ENCODE measurements at places on chromosomes 12 and 14. TPM values are rescaled to one million over a fixed set of nuclear protein-coding genes. Genes with fewer than 3 reads are reported as not detected.

SLC39A2 gene
- polyA plus RNA-seq = 0.94 TPM

DNA sequence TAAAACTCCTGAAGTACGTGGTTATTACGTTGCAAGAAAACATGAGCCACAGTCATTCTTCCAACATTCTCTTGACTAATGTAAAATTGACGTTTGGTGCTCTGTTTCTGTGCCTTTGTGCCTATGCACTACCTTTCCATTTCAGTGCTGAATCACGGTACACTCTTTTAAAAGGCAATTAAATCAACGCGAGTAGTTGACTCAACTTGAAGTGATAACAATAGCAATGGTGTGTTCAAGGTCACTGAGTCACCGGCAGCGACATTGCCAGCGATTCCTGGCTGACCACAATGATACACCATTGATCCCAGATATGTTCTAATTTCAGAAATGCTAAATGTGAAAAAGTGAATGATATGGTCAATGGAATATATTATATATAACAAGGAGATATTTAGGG, 17.8 kb downstream of the AK7 start:
- no peak overlapping the region for H3K27ac ChIP-seq
- no peak for DNase-seq
- H3K4me3 ChIP-seq = no peak overlapping the region
- no peaks in the 10 kb centered on the region for H3K4me1 ChIP-seq
- H3K36me3 ChIP-seq = no peaks in the 10 kb centered on the region
- no peaks in the 10 kb centered on the region for H3K27me3 ChIP-seq

DNA sequence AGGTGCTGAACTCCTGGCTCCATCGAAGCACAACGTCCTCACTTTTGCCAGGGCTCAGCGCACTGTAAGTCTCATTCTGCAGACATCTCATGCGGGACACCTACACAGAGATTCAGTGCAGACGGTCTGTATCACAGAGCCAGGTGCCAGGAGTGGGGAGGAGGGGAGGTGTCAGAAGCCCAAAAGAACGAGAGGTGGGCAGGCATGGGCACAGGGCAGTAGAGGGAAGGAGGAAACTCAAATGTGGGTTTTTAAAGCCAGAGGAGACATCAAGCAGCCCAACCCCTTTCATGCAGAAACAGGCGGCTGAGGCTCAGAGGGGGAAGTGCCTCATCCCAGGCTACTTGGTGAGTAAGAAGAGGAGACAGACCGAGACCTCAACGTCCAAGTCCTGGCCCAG, 2.5 kb upstream of the LPAR5 start:
- H3K4me1 ChIP-seq = peaks cover 21% of the 10 kb centered on the region
- no peaks in the 10 kb centered on the region for H3K27me3 ChIP-seq
- no peak overlapping the region for H3K4me3 ChIP-seq
- no peak overlapping the region for H3K27ac ChIP-seq
- H3K36me3 ChIP-seq = no peaks in the 10 kb centered on the region

GRCh38 chr14:21825149-21825743, 151.6 kb upstream of the OR4E1 start:
- H3K27ac ChIP-seq = no peak overlapping the region
- no peaks in the 10 kb centered on the region for H3K36me3 ChIP-seq
- peaks cover 6% of the 10 kb centered on the region for H3K4me1 ChIP-seq
- peaks cover 4% of the 10 kb centered on the region for H3K27me3 ChIP-seq

DNA sequence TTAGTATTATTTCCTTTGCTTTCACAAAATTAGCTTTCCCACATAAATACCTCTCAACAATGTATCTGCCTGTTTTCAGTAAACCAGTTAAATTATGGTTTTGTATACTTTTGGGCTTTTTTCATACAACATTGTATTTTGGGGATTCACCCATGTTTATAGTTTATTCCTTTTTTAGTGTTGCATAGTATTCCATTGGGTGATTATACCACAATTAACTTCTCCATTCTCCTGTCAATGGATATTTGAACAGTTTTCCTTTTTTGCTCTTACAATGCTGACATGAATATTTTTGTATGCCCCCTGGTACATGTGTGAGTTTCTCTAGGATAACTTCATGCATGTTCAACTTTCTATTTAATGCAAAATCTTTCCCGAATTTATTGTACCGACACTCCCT, 12.6 kb upstream of the NDUFA12 start:
- no peak for DNase-seq
- H3K36me3 ChIP-seq = no peaks in the 10 kb centered on the region
- no peaks in the 10 kb centered on the region for H3K4me1 ChIP-seq
- H3K27ac ChIP-seq = no peak overlapping the region
- no peaks in the 10 kb centered on the region for H3K27me3 ChIP-seq

REC8 gene
- 9.2 TPM for polyA plus RNA-seq
